Breast epithelium (tissue), 4 donors: ENCODE measurements at places on chromosomes 2 and 18. TPM values are rescaled to one million over a fixed set of nuclear protein-coding genes. Genes with fewer than 3 reads are reported as not detected.

Gene ATF2
- total RNA-seq: 57.0 TPM

Gene OTOS
- not detected for total RNA-seq

Gene CPLX4
- total RNA-seq: not detected

DNA sequence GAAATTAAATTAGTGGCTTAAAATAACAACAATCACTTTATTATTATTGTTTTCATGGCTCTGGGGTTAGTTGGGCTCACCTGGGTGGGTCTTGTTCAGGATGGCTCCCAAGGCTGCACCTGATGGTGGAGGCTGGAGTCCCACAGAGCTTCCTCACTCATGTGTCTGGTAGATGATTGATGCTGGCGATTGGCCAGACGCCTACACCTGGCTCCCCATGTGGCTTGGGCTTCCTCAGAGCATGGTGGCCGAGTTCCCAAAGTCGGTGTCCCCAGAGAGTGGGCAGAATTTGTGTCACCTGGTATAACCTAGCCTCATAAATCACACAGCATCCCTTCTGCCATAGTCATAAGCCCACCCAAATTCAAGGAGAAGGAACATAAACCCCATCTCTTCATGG, 18.2 kb downstream of the DBI start:
- no peak overlapping the region for H3K4me3 ChIP-seq
- no peaks in the 10 kb centered on the region for H3K27me3 ChIP-seq
- H3K36me3 ChIP-seq: no peaks in the 10 kb centered on the region
- peaks cover 3% of the 10 kb centered on the region for H3K4me1 ChIP-seq

DNA sequence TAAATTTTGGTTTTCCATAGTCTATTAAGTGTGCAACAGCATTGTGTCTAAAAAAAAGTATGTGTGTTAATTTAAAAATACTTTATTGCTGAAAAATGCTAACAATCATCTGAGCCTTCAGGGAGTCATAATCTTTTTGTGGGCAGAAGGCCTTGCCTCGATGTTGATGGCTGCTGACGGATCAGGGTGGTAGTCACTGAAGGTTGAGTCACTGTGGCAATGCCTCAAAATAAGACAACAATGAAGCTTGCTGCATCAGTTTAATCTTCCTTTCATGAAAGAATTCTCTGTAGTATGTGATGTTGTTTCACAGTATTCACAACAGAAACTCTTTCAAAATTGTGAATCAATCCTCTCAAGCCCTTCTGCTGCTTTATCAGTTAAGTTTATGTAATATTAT, 31.3 kb downstream of the HDHD2 start:
- no peak for DNase-seq
- H3K27ac ChIP-seq: no peak overlapping the region
- H3K4me3 ChIP-seq: no peak overlapping the region
- H3K36me3 ChIP-seq: peaks cover 6% of the 10 kb centered on the region
- no peaks in the 10 kb centered on the region for H3K4me1 ChIP-seq

- H3K27ac ChIP-seq: peak overlapping the region; percentile 87
- H3K36me3 ChIP-seq: no peaks in the 10 kb centered on the region
- no peak for DNase-seq
These were observed 19.6 kb upstream of the CABLES1 start for GRCh38 chr18:23115683-23116096.

Gene BBS5
- 9.2 TPM for total RNA-seq

GRCh38 chr2:45368792-45369191, 242.3 kb downstream of the SRBD1 start:
- H3K27me3 ChIP-seq: no peaks in the 10 kb centered on the region
- no peaks in the 10 kb centered on the region for H3K4me1 ChIP-seq
- no peaks in the 10 kb centered on the region for H3K36me3 ChIP-seq
- H3K4me3 ChIP-seq: no peak overlapping the region

DNA sequence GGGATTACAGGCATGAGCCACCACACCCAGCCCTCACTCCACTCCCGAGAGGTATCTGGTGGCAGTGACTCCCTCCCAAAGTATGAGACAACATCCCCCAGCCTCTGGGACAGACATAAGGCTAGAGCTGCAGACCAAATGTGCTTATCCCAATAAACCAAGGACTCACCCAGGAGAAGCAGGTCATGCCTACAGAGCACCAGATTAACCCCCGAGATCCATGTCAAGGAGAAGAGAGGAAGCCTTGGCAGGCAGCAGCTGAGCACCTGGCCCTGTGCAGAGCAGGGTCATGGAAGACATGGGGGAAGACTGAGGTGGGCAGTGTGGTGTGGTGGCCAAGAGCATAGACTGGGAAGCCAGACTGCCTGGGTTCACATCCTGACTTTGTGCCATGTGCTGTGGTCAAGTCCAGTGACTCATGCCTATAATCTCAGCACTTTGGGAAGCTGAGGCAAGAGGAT, 7.2 kb downstream of the RAB11FIP5 start:
- peak; percentile 20 for DNase-seq
- H3K4me3 ChIP-seq: no peak overlapping the region
- H3K4me1 ChIP-seq: peaks cover 9% of the 10 kb centered on the region
- H3K27me3 ChIP-seq: no peaks in the 10 kb centered on the region

Gene DQX1
- total RNA-seq: 0.66 TPM

GRCh38 chr18:27298214-27298804, 113.2 kb upstream of the CHST9 start:
- no peak overlapping the region for H3K27ac ChIP-seq
- H3K4me3 ChIP-seq: no peak overlapping the region
- H3K36me3 ChIP-seq: no peaks in the 10 kb centered on the region
- DNase-seq: no peak
- no peaks in the 10 kb centered on the region for H3K4me1 ChIP-seq

DNA sequence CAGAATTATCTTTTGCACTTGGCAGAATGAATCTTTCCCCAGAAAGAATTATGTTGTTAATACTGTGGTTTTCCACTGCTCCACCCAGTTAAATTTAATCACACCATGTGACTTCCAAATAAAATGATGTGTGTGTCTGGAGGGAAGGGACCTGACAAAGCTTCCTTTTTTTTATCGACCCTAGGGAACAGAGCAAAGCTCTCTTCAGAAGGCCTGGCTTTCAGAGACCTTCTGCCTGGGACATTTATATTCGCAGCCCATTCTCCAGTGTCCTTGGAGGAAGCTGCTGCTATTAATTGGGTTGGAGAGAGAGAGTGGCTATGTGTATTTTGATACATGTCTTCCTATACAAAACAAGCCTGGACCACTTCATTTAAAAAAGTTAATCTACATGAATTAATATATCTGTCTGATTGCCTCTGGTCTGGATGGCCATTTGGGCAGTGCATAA, 233.7 kb downstream of the PRKCE start:
- no peaks in the 10 kb centered on the region for H3K27me3 ChIP-seq
- H3K27ac ChIP-seq: peak overlapping the region; percentile 56
- H3K4me1 ChIP-seq: peaks cover 5% of the 10 kb centered on the region
- no peak overlapping the region for H3K4me3 ChIP-seq
- no peak for DNase-seq

- no peaks in the 10 kb centered on the region for H3K27me3 ChIP-seq
- H3K4me1 ChIP-seq: peaks cover 3% of the 10 kb centered on the region
- no peak for DNase-seq
- no peak overlapping the region for H3K27ac ChIP-seq
These were observed 276.4 kb upstream of the HS6ST1 start for GRCh38 chr2:128594953-128595677.
